NCI-H146 (cell line): ENCODE measurements at places on chromosomes 3 and 15.

DNA sequence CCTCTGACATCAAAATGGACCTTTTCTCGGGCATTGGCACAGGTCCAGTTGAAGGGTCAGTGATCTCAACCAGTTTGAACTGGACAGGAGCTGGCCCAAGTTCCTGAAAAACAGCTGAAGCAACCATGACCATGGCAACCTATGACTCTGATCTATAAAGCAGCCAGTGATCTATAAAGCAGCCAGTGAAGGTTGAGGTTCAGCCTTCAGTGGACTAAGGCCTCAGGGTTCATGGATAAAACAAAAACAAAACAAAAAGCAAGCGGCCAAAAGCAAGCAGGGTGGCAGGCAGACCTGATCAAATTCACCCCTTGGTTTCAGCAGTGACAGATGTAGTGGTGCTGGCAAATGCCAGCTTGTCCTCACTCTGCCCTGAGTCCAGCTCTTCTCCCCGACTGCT lies 10.0 kb upstream of the CHRNB4 start:
- no peak for DNase-seq

DNA sequence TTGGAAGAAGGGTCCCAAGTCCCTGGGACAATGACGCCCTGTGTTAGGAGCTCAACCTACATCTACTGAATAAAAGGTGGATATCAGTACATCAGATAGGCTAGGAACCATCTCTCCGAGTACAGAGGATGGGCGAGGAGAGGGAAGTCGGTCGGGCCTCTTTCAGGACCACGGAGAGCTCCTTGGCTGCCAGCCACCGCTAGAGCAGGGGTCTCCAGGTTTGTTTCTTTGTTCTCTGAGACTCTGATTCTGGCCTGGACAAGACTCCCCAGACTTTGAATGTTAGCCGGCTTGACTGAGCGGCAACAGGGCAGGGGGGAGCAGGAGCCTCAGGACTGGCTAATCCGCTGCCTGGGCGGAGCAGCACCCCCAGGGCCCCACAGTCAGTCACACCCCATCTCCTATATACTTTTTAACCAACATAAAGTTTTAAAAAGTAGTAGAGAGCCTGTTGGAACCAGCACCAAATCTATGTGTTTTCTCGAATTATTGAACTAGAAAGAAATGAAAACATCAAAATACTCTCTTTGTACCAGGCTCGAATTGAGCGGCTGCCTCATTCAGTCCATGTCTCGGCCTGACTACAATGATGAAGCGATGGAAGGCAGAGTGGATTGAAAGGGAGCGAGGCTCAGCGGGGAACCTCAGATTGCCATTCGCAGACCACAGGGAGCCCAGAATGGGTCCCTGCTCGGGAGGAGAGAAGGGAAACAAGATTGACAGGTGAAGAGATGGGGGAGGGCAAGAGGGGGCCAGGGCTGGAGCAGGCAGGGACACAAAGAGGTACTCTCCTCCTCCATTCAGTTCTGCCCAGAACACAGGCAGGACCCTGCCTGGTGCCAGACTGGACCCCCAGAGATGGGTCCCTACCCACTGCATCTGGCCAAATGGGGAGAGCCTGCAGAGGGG lies 131.6 kb downstream of the TPRA1 start:
- peak; percentile 41 for DNase-seq

DNA sequence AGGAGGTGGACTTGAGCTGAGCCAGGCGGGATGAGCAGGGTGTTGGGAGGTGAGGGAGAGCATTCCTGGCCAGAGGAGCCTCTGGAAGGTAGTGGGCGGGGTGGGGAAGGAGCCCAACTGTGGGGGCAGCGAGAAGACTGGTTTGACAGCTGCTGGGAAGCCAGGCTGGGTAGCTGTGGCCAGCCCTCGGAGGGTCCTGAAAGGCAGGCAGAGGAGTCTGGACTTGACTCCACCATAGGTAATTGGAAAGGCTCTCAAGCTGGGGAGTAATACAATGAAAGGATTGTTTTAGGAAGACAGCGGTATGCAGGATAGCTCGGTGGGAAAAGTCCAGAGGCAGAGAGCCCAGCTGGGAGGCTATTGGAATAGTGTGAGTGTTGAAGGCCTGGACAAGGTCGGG lies 17.2 kb downstream of the EPHB3 start:
- DNase-seq, result no peak

GRCh38 chr15:79595306-79595705 lies 163.2 kb downstream of the MINAR1 start:
- DNase-seq, result peak; percentile 14

DNA sequence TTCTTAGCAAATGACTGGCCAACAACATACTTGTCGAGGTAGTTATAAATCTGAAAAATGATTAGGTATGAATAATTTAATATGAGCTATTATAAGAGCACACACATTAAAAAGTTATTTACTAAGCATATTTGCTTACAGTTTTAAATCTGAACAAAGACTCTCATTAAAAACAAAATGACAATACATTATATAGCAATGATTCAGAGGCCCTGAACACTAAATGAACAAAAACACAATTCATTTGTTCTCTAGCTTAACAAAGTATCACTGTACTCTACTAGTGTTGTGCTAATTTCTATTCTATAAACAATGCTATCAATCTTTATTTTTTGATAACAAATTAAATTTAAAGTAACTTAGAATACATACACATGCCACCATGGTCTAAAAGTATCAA lies 21.0 kb downstream of the CLPX start:
- DNase-seq, result no peak

DNA sequence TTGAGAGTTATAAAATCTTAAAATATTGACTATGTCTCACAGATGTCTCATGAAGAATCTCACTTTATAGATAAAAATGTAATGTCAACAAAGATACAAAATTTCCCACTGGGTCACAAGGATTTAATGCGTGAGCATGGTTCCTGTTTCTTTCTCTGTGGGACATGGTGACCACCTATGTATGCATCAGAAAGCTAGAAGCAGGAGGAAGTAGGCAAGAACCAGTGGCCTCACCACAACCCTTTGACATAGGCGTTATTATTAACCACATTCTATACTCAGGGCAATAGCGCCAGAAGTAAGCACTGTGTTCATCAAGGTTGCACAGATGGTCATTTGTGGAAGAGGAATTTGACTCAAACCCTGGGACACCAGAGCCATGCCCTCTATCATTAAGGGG lies 11.7 kb upstream of the ADAMTS17 start:
- no peak for DNase-seq

DNA sequence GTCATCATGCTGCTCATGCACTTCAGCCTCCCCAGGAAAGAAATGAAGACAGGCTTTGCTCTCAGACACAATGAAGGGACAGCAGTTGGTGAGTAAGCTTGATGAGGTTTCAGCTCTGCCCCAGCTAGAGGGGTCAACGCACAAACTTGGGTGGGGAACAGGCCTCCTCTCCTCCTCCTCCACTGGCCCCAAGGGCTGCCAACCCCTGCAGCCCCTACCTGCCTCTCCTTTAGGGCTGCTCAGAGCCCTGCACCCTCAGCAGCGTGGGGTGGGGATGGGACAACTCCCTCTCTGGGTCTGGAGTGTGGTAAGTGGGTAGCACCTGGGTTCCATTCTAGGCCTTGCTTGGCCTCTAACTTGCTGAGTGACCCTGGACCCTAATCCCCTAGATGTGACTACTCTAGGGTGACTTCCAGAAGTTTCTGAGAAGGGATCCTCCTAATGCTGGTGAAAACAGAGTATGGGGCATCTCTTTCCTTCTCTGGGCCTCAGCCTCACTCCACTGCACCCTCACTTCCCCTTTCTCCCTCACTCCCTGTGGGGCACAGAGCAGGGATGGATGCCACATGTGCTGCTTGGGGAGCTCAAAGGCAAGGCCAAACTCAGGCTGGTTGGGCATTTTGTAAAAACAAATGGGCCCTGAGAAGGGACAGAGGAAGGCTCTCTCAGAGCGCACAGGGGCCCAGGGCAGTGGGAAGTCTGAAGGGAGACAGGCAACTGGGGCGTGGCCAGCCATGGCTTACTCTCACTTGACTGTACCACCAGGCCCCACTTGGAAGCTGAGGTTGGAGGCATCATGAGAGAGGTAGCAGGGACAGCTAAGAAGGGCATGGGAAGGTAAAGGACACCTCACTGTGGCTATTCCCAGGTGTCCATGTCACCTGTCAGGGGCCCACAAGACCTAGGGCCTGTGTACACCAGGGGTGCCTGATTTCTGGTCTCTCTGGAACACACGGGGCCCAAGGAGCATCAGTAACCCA lies 64.0 kb downstream of the SYNM start:
- no peak for DNase-seq

DNA sequence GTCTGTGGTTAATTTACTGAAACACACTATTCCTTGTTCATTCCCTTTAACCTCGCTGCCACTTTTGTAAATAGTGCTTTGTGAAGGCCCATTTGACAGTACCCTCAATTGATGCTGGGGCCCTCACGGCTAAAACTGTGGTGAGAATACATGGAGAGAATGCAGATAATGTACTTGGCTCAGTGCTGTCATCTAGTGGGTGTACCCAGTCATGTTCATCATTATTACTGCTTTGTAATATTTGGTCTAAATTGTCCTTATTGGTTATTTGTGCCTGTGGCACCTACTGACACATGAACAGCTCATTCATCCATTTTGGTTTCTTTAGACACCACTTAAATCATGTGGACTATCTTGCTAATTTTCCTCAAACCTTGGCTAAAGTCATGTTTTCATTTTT lies 543.6 kb downstream of the EDEM1 start:
- no peak for DNase-seq

- DNase-seq, result no peak
Observed at GRCh38 chr3:105826778-105827634, 41.8 kb downstream of the CBLB start.

GRCh38 chr3:1348547-1348946 lies 255.7 kb downstream of the CNTN6 start:
- DNase-seq, result no peak

- no peak for DNase-seq
Observed at GRCh38 chr15:31554261-31554660, 227.6 kb downstream of the KLF13 start.

- no peak for DNase-seq
Observed at GRCh38 chr15:31024330-31024729, 32.9 kb upstream of the MTMR10 start.

DNA sequence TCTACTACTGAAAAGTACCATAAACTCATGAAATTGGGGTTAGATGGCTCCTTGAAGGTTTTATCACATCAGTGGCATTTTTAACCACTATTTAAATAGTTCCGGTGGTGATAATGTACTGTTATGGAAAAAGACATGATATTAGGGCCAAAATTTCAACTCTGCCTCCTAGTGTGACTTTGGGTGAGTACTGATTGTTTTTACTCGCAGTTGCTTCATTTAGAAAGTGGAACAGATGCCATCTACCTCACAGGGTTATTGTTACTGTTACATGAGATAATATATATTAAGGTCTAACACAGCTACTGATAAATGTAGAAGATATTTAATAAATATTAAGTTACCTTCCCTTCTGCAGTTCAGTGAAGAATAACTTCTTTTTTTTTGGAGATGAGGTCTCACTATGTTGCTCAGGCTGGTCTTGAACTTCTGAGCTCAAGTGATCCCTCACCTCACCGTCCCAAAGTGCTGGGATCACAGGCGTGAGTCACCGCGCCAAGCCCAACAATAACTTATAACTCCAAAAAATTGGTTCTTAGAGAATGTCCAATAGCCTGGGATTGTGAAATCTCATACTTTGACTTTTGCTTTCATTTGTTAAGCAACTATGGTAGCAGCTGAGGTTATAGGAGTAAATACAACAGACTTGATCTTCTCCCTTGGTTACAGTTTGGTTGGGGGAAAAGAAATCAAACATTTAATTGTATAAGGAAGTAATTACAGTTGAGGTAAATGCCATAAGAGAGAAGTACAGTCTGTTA lies 48.3 kb downstream of the MEF2A start:
- DNase-seq, result no peak

GRCh38 chr3:52248165-52248541 lies 2.6 kb downstream of the PPM1M start:
- DNase-seq, result no peak

GRCh38 chr15:86623236-86623635 lies 543.6 kb downstream of the AGBL1 start:
- DNase-seq, result no peak

DNA sequence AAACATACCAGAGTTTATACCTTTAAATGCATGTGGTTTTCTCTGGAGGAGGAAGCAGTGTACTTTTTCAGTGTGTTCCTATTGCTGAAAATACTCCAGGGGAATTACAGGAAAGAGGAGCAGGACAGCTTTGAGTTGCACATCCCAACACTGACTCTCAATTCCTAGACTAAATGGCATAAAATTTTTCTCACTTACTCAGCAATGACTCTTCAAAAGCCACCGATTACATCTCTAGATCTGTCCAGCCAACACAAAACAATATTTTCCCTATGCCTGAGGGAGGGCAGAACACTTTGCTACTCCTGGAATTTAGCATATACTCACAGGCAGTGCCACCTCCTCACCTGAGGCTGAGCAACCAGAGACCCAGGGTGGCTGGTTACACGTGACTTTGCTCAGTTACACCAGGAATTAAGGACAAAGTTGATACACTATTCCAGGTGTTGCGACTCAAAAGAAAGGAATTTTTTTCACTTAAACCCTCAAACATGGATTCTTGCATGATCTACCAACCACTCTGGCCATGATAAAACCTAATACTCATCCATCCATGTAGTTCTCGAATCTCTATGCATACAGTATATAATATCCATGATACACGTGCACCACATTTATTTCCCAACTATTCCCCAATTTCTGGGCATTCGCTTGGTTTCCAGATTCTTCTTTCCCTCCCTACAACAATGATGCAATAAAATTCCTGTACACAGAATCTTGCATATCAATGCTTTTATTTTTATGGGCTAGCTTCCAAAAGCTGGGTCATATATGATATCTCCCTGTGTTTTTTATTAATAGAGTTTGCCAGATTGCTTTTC lies 194.6 kb downstream of the THRB start:
- DNase-seq, result no peak

GRCh38 chr3:41178576-41178975 lies 20.7 kb upstream of the CTNNB1 start:
- no peak for DNase-seq

GRCh38 chr3:124137216-124137615 lies 145.3 kb upstream of the ROPN1 start:
- DNase-seq, result peak; percentile 17

GRCh38 chr3:36615861-36616260 lies 148.5 kb downstream of the DCLK3 start:
- no peak for DNase-seq

- no peak for DNase-seq
Observed at GRCh38 chr3:187942658-187943241, 197.5 kb upstream of the BCL6 start.

DNA sequence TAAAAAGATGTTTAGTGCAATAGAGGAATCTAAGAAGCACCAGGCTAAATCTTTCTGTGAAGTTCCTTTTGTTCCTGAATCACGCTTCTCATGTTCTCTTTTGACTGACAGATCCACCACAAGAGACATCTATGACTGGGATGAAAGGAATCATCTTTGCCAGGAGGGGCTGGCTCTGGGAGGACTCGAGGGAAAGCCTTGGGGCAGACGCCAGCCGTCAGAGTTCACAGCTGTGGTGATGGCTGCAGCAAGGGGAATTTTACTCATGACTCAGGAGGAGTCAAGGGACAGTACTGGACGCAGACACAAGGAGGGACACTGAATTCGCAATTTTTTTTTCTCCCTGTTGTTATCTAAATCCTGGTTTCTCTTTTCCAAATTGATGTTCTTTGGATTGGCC lies 38.7 kb downstream of the C3orf38 start:
- DNase-seq, result no peak
